Thyroid gland (tissue), 4 donors: ENCODE measurements at places on chromosomes 6 and 20. TPM values are rescaled to one million over a fixed set of nuclear protein-coding genes. Genes with fewer than 3 reads are reported as not detected.

DNA sequence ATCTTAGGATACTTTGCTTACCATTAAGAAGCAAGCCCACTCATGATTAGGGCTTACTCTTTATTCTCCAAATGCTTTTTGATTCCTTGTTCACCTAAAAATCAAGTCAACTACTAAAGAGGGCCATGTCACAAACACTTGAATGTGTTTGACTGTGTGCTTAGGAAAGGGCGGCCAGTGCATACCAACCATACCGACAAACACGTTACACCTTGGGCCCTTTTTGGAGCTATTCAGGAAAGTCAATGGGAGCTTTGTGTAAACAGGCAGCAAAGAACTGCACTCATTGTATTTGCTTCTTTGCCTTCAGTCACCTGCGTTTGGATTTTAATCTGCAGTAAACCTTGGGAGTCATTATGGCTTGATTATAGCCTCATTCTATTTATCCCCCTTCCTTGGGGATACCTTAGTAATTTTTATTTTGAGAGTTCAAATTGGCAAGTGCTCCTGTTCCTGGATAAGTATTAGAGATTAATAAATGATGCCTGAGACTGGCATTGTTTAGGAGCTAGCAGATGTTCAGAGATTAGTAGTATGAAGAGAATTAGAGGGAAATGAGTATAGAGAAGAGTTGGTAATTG, 102.6 kb upstream of the HDGFL1 start:
- peak; percentile 57 for DNase-seq

GRCh38 chr6:157239148-157239547, 84.2 kb downstream of the TMEM242 start:
- DNase-seq, result no peak

The ADAT2 gene
- 9.4 TPM for total RNA-seq

DNA sequence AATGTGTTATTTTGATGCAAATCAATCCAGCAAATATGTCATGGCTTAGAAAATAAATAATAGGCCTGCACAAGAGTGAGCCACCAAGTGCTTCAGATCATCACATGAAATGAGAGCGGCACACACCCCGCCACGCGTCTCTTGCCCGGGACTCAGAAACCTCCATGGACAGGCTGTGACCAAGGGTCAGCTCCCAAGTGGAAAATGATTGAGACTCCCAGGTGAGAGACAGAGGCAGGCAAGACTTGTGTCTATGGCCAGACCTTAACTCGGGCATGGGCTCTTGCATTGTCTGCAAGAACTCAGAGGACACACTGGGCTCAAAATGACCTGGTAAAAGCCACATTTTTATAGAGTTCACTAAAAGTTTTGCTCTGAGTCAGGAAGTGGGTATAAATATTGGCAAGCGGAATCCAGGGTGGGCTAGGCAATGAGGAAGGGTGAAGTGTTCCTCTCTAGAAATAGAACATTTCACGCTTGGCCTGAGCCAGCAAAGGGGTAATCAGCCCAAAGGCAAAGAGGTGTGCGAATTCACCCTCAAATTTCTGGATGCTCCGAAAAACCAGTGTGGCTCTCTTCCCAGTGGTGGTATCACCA, 30.7 kb upstream of the RIN2 start:
- no peak for DNase-seq

The CYP39A1 gene
- total RNA-seq, result 6.3 TPM

The TAB2 gene
- total RNA-seq, result 58.5 TPM

GRCh38 chr6:45746046-45746445, 269.6 kb downstream of the CLIC5 start:
- DNase-seq, result no peak

The DEFB132 gene
- total RNA-seq, result not detected

The CDSN gene
- total RNA-seq, result not detected

The GATA5 gene
- 0.67 TPM for total RNA-seq

GRCh38 chr6:161379834-161380582, 106.1 kb upstream of the AGPAT4 start:
- no peak for DNase-seq

The SLC32A1 gene
- not detected for total RNA-seq

- no peak for DNase-seq
These were observed 27.4 kb upstream of the IGF2R start for GRCh38 chr6:159941286-159942113.

DNA sequence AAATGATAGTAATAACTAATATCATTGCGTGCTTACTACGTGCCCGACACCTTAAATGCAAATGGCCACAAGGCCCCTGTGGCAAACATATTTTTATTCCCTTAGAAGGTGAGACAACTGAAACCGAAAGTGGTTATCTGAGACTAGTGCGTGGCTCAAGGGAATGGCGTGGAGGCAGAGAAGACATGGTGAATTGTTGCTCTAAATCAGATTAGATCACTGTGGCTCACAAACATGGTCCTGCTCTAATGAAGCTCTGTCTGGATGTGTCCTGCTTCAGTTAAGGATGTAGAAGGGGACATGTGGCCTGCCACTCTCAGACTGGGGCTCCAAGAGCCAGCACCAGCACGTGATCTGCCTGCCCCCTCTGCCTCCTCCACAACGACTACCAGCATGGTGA, 124.2 kb upstream of the GMDS start:
- DNase-seq, result no peak

The DYNLT2 gene
- total RNA-seq, result 2.9 TPM
